ENCODE measurements at places on chromosomes 16 and 17. TPM values are rescaled to one million over a fixed set of nuclear protein-coding genes. Genes with fewer than 3 reads are reported as not detected.

Gene TP53TG3
- polyA plus RNA-seq, result not detected

Gene DLX4
- 1.4 TPM for polyA plus RNA-seq

GRCh38 chr16:89219365-89219764, 1.9 kb downstream of the ZNF778 start:
- DNase-seq, result no peak

DNA sequence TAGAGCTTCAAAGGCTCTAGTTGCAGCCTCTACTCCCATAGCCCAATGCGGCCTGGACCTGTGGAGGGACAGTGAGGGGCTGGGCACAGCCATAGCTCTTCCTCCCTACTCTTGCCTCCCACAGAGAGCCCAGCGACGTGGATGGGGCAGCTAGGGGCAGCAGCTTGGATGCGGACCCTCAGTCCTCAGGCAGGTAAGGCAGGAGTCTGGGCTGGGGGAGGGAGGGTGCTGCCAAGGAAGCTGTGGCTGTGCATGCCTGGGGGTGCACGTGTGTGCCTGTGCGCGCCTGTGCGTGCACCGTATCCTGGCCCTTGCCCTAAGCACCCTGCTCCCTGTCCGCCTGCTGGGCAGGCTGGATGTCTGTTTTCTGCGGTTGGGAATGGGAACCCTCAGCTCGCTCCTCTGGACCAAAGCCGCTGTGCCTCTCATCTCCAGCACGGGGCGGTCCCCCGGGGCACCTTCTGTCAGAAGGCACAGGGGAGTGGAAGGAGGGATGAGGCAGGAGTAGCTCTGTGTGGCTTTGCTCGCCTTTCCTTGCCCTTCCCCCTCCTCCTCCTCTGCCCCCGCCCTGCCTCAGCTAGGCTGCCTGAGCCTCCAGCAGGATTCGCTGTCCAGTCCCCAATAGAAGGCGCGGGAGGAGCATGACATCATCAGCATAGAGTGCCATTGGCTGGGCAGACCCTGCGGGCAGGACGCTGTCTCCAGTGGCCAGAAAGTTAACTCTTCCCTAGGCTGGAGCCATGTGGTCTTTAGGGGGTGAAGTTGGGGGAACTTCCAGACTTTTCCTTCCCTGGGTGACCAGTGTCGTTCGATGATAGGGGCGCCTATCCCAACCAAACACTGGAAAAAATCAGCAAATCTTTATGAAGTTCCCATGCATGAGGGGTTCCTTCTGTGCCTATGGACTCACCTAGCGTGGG, 797 bp downstream of the PRCD start:
- peak; percentile 90 for DNase-seq

GRCh38 chr16:798666-799065, 1.9 kb downstream of the GNG13 start:
- DNase-seq, result no peak

DNA sequence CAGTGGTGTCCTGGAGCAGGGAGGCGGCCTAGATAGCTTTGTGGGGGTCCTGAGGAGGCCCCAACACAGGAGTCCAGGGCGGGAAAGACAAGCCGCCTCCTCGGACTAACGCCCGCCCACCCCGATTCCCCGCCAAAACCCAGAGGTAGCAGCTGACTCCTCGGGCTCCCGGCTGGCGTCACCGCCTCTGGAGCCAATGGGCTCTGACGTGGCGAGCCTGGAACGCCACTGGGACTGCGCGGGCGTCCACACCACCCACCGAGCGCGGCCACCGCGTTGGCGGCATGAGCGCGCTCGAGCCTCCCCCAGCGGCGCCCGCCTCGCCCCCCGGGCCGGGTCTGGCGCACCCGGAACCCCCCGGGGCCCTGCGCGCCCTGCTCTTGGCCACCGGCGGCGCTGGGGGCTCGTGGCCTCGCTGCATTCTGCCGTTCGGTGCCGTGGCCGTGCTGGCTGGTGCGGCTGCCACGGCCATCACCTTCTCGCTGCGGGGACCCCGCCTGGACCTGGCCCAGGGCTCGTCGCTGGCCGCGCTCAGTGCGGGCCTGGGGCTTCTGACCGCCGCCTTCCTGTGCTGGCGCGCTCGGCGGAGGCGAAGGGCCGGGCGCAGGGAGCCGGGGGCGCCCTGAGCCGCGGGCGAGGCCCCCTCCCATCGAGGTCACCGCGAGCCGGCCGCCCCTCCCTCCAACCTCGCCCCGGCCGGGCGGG, 3.4 kb upstream of the NTN3 start:
- DNase-seq, result peak; percentile 86

DNA sequence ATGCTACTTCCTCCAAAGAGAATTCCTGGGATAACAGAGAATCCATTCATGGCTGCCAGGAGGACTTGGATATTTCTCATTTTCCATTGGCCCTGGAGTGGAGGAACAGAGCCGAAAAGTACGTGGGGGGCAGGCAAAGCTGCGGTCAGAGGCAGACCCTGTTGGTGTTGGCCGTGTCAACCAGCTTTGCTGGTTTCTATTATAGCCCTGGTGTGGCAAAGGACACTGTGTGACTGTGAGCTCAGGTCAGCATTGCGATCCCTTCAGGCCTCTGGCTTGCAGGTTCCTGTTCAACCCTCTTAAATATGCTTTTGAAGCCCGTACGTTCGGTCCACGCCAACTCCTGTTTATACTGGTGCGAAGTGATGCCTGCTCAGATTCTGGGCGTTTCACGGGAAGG, 596.2 kb downstream of the MAF start:
- DNase-seq, result no peak

Data from right lung (tissue), 10 donors.